ENCODE measurements at places on chromosomes 3 and 15.

DNA sequence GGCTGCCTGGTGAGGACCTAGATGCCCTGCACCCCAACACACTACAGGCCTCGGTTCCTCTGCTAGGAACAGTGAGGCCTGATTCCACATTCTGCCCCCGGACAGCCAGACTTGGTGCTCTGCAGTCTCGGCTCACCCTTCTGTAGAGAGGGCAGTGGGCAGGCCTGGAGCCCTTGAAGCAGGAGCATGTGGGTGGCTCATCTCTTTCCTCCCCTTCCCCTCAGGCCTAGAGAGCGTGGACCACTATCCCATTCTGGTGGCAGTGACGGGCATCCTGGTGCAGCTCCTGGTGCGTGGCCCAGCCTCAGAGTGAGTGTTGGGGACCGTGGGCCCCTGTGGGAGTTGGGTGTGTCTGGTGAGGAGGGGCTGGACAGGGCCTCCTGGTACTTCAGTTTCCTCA is 3.3 kb downstream of the AMIGO3 start:
- no peak for DNase-seq

- no peak for DNase-seq
These were observed 13.9 kb downstream of the CEP152 start for GRCh38 chr15:48796930-48797329.

GRCh38 chr15:79092382-79092781 is 1.8 kb upstream of the RASGRF1 start:
- no peak for DNase-seq

- no peak for DNase-seq
These were observed 30.8 kb upstream of the ARF4 start for GRCh38 chr3:57627976-57628375.

DNA sequence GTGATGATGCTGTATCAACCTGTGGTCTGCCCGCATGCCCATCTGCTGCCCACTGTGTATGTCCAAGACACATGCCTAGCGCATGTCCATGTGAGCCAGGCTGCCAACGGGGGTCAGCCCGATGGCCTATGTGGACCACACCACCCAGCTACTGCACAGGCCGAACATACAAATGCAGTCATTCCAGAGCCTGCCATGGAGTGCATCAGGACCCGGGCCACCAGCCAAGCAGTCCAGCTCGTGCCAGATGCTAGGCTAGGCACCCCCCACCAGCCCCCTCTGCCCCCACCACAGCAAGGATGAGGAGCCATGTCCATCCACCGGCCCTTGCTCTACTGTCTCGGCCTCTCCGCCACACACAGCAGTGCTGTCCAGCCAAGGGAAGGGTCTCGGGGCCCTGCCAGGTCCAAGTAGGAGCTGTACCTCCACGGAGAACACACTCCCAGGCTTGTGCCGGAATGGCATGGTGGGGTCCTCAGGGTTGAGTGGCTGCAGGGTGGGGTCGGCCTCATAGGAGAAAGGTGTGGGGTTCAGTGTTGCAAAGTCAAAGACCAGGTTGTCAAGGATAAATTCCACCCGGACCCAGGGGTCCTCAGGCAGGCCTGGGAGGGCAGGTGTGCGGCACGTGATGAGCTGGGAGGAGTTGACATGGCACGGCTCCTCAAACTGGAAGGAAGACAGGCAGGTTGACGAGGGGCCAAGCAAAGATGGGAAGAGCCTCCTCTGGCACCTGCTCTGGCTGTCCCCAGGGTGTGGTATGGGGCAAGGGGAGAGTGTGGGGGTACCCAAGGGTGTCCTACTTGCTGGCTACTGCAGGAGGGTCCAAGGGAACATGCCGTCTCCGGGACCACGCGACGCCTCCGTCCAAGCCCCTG is 15.3 kb downstream of the PLXNB1 start:
- DNase-seq: no peak

GRCh38 chr3:128487538-128487812 is 5.5 kb downstream of the GATA2 start:
- no peak for DNase-seq

GRCh38 chr15:68186671-68187397 is 18.3 kb downstream of the CALML4 start:
- DNase-seq: no peak

GRCh38 chr3:108305484-108306172 is 9.3 kb downstream of the HHLA2 start:
- DNase-seq: no peak

DNA sequence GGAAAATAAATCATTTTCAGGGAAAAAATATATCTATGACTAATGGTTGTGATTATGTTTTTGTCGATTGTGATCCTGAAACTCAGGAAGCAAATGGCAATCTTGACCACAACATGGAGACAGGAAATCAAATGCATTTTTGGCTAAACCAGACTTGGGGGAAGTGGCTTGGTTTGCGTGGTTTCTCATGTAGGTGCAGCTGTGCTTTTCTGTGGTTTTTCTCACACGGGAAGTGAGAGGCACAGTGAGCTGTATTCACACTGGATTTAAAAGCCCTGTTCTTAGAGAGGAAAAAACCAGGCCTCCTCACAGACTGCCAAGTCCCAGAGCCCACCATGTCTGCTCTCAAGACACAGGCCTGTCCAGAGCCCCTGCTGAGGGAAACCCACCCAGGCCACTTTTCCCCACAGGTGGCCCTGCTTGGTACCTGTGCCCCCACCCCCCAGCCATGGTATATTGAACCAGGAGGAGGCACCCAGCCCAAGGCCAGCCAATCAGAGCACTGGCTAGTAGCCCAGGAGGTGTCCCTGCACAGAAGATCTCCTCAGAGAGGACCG is 46.1 kb downstream of the BTD start:
- DNase-seq: peak; percentile 9

GRCh38 chr3:184603151-184604030 is 41.8 kb downstream of the EPHB3 start:
- DNase-seq: no peak

GRCh38 chr3:73813291-73813690 is 188.6 kb upstream of the PDZRN3 start:
- no peak for DNase-seq

DNA sequence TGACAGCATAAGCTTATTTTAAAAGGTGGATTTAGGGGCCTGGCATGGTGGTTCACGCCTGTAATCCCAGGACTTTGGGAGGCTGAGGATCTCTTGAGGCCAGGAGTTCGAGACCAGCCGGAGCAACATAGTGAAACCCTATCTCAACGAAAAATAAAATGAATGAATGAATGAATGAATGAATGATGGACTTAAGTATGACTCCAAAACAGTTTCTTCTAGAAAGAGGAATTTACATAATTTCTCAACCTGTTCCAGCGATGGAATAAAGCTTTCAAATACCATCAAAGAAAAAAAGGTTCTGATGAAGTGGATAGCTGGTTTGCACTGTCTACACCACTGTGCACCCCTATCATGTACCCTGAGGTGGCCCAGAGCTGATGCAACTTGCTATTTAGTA is 20.1 kb upstream of the NR2C2 start:
- no peak for DNase-seq

DNA sequence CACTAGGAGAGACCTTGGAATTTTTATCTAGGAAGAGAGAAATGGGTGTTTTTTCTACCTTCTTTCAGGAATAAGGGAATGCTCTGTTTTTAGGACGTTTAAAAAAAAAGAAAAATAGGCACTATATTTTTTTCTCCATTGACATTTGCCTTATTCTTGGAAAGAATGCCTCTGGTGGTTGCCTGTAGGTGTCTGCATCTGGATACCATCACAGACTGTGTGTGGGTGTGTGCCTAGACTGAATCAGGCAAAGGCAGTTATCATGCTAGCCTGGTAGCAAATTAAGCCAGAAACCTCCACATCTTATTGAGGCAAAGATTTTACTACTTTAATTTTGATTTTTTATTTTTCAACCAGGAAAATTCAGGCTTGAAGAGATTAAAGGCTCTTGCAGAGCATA is 513.6 kb upstream of the KCNMB2 start:
- DNase-seq: no peak

- DNase-seq: peak; percentile 19
These were observed 602 bp upstream of the BAHD1 start for GRCh38 chr15:40439960-40440742.

- no peak for DNase-seq
These were observed 8.2 kb upstream of the ZNF280D start for GRCh38 chr15:56741541-56741940.

GRCh38 chr3:170079536-170080165 is 41.9 kb downstream of the GPR160 start:
- no peak for DNase-seq

- no peak for DNase-seq
These were observed 24.2 kb upstream of the SLC25A26 start for GRCh38 chr3:66196633-66197032.

DNA sequence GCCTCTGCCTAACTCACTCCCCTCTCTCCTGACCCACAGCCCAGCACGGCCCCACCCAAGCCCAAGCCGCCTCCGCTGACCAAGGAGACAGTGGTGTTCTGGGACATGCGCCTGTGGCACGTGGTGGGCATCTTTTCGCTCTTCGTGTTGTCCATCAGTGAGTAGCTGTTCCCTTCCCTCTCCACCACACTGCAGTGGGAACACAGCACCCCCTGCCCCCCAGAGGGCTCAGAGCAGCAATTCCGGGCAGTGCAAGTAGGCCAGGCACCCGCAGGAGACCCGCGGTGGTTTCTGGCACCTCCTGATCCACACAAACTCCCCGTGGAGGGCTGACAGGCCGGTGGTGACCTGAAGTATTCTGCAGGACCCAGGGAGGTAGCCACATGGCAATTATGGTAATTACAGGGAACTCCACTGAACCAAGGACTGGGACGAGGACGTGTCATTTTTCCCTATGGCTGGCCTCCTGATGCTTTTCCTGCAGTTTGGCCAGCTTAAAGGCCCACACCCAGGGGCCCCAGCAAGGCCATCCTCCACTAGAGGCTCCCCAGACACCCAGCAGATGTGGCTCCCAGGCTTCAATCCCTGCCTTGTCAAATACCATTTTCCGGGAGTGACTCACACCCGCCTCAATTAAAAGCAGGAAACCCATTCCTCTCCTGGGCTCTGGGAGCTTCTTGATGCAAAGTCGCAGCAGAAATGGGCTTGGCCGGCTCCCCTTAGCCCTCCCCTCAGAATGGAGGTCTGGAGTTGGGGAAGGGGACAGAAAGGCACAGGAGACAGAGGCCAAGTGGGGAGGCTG is 4.8 kb downstream of the TMIE start:
- DNase-seq: no peak

DNA sequence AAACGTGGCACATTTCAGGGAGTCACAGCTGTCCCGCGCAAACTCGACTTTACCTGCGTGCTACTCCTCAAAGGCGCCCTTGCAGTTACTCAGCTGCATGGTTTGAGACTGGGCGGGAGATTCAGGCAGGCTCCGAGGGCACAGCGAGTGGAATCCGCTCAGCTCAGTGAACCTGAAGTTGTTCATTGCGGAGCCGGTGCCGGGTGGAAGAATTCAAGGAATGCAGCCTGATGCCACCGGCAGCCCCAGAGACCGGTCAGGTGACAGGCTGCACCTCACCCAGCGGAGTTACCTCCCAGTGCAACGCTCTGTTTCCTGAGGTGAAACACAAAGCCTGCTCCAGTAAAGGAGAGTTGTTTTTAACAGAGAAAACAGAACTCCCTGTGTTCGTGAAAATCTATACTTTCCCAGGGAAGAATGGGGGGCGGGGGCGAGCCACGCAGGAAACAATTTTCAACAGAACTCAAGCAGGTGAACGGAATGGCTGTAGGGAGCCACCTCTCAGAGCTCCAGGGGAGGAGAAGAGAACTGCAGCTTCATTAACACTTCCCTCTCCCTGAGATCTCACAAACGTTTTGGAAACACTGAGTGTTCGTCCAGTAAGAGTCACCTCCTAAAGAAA is 3.8 kb downstream of the VEPH1 start:
- DNase-seq: no peak

DNA sequence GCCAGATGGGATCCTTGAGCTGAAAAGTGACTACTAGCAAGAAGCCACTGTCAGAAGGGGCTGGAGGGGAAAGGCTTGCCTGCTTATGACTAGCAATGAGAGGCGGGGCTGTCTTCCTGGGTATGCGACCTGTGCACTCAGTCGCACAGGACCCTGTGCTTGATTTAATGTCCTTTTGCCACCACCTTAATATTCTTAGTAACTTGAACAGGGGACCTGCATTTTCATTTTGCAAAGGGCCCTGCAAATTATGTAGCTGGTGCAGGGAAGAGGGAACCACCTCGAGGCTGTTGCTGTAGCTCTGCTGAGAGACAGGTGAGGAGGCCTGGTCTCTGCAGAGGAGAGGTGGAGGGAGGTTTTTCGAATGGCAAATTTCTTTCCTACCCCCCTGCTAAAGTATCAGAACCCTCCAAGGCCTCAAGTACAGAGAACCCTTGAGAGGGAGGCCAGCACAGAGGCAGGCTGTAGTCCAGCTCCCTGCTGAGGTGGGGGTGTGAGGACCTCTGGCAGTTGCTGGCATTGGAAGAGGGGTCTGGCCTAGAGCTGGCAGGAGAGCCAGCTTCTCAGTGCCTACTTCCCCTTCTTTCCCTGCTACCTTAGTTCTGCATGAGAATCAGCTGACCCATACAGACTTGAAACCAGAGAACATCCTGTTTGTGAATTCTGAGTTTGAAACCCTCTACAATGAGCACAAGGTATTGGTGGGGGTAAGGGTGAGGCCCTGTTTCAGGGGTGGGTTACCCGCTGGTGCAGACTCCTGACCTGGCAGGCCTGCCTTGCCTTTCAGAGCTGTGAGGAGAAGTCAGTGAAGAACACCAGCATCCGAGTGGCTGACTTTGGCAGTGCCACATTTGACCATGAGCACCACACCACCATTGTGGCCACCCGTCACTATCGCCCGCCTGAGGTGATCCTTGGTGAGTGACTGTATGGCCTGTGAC is 11.4 kb downstream of the CLK3 start:
- DNase-seq: no peak

DNA sequence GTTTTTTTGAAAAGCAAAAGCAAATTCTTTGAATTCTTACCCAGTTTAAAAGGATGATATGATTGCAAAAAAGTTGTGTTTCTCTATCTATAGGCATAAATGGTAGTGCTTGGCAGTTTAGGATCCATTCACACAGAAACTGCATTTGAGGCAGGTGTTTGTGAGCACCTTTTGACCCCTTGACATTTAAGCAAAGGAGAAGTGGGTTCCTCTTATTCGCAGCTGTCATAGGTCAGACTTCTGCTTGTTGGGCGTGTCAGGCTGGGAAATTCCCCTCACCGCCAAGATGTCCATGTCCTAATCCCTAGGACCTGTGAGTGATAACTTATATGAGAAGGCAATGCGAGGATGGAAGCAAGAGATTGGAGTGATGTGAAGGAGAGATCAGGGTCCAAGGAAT is 67.4 kb downstream of the SH3GL3 start:
- no peak for DNase-seq

- DNase-seq: no peak
These were observed 150.1 kb upstream of the CCDC54 start for GRCh38 chr3:107227091-107227490.

DNA sequence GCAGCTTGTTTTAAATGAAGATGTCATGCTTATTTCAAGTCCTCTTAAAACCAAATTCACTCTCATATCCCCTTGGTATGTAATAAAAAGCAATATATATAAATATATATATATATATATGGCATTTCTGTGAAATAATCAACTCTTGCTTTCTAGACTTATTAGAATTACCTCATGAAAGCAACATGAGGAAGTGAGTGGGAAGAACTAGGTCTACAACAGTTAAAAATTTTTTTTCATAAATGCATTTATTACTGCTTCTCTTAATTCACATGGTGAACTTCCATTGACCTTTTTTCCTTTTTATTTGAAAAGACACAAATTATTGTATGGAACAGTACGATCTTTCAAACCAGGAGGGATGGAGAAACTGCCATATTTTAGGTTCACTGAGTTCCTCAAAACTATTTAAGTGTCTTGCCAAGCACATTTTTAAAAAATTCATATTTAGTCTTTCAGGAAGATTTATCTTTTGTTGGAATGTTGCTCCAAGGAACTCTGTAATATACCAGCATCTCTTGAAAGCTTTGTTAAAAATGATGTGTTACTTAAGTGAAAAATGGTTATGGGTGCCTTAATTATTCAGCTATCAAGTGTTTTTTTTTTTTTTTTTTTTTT is 185.2 kb downstream of the GHSR start:
- DNase-seq: no peak
